Stimulated activated CD8-positive, alpha-beta memory T cell treated with anti-CD3 and anti-CD28 coated beads, Interleukin-4, amount 100 ng/mL, for 1 hour (primary cell): ENCODE measurements at places on chromosomes 3 and 15.

DNA sequence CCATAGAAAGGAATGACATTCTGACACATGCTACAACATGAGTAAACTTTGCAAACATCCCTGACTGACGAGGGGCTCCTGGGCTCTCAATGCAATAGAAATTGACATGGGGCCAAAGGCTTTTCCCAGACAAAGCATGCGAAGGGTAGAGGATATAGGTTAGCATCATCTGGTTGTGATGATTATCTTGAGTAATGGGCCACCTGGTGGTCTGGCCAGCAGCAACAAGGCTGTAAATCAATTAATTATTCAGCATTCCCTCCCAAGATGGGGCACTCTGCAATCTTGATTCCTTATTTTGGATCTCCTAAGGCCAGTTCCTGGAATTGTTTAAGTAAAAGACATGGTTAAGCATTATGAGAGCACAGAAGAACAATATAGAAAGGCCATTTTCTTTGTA lies 99.2 kb downstream of the AGBL1 start:
- DNase-seq: no peak

GRCh38 chr3:123807820-123808219 lies 76.3 kb downstream of the MYLK start:
- no peak for DNase-seq

GRCh38 chr3:104939196-104939595 lies 427.5 kb upstream of the ALCAM start:
- DNase-seq: no peak

- DNase-seq: no peak
Measured at GRCh38 chr15:81097116-81097889, 36.8 kb upstream of the CFAP161 start.

DNA sequence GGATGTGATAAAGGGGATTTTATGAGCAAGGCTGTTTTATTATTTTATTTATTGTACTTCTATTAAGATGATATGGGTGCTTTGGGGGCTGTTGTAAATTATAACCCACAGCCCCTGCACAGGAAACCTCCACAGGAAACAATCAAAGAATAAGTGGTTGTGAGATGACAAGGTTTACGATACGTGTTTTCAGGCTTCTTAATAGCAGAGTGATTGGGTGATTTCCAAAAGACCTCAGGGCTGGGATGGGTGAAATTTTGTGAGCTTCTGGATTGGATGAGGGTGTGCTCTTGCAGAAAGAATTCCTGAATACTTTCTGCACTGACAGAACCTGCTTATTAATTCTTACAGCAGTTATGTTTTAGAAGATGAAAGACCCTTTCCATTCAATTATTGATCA lies 21.4 kb downstream of the CHL1 start:
- no peak for DNase-seq

- no peak for DNase-seq
Measured at GRCh38 chr15:100200287-100200880, 141.4 kb downstream of the ADAMTS17 start.

DNA sequence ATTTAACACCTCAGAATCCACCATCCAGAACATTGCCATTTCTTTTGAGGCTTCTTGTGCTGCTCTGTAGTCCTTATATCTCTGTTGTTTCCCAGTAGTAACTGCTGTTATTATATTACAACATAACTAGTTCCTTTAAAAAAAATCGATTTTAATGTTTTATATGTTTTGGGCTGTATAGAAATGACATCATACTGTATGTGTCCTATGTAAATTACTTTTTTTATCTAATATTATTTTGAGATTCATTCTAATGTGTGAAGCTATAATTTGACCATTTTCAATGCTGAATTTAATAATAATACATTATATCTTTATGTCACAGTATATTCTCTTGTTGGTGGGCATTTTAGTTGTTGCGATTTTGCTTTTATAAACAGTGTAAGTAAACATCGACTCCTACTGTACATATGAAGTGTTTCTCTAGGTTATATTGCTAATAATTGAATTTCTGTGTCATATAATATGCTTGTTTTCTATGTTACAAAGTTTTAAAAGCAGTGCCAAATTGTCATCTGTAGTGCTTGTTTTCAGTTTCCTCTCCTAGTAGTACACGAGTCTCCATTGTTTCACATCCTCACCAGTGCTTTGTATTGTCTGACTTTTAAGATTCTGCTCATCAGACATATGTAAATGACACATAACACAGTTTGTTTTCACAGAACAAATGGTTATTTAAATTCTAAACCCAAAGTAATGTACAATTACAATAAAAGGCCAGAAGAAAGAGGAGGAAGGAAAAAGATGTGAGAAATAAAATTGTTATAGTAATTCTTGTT lies 172.0 kb upstream of the LRRFIP2 start:
- DNase-seq: no peak

DNA sequence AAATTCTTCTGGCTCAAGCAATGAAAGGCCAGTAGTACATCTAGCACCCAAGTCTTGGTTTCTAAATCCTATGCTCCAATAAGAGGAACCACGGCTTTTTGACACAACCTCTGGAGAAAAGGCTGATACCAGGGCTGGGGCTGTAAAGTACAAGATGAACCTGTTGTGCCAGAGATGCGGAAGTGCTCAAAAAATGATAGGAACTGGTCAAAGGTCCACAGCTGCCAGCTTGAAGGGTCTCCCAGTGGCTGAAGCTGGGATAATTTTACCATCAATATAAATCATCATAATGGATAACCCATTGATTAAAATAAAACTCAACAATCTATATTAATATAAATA lies 558 bp upstream of the NCEH1 start:
- DNase-seq: no peak

DNA sequence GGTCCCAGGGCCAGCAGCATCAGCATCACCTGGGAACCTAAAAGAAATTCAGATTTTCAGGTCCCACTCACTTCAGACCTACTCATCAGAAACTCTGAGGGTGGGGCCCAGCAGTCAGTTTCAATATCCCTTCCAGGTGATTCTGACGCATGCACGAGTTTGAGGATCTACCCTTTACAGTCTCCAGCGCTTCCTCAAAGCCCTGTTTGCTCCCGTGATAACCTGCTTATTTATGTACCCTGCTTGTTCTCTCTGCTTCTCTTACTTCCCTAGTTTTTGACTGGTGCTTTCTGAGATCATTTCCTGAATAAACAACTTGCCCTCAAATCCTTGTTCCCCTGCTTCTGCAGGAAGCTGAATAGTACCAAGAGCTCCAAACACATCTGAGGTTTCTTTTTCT lies 245.3 kb downstream of the ZNF621 start:
- no peak for DNase-seq

DNA sequence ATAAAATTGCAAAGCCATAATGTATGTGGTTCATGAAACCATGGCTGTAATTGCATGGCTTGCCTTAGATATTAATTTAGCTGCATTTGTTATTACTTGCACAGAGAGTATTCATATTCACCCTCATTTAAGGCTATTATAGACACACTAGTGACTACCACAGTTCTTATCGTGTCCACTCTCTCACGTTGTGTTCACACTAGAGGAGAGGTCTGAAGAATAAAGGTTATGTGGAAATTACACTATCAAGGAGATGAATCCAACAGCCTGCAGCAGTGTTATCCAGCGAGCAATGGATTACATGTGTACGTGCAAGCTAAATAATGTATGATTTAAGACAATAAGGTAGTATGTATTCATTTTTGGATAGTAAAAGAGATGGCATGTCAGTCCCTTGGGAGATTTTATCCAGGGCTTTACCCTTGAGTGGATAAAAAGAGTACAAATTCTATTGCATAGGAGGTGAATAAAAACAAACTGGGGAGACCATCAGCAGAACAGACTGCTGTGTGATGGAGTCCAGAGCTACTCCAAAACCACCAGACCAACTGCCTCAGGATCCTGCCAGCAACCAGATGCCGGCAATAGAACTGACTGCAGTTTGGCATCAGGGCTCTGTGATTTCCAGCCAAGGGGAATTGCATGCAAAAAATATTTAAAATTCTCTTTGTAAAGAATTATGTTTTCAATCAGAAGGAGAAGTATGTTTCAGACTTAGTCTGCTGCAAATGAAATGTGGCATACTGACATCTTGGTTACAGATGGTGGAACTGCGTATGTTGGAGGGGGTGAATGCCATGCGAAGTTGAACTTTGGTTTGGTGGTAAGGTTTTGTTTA lies 146.6 kb downstream of the RBMS3 start:
- no peak for DNase-seq

DNA sequence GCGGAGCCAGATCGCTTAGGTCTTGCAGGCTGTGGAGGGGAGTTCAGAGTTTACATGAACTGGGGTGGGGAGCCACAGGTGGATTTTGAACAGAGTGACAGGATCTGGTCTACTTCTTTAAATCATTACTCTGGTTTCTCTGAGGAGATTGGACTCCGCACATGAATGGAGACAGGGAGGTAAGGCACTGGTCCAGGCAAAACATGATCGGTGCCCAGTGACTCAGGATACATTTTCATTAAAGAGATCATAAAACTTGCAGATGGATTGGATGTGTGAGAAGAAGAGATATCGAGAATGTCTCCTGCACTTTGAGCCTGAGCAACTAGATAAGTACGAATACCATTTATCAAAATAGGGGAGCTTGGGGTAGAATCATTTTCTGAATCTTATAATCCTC lies 61.8 kb upstream of the CMSS1 start:
- no peak for DNase-seq

DNA sequence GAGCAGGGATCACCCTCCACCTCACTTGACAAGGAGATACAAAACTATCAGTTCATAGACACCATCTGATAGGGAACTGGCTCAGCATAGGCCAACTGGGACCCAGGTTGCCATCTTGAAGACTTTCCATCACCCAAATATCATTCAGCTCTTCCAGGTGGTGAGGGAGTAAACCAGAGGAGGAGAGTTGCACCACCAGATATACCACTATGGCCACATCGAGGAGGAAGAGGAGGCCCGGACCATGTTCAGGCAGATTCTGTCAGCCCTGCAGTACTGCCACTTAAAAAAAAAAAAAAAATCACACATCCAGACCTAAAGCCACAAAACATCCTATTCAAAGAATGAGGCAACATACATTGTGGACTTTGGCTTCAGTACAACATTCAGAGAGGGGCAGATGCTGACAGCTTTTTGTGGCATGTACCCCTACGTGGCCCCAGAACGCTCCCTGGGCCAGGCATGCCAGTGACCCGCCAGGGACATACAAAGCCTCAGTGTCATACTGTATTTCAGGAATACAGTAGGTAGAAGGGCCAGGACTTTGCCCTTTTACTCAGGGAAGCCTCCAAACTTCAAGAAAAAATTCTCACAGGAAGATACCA lies 18.4 kb upstream of the EMC3 start:
- DNase-seq: no peak
